ENCODE measurements at places on chromosomes 5 and 9.

- no peak for DNase-seq
Measured at GRCh38 chr5:168712280-168712924, 133.2 kb upstream of the PANK3 start.

GRCh38 chr9:31153250-31153840 is 1231.1 kb upstream of the ACO1 start:
- DNase-seq = no peak

DNA sequence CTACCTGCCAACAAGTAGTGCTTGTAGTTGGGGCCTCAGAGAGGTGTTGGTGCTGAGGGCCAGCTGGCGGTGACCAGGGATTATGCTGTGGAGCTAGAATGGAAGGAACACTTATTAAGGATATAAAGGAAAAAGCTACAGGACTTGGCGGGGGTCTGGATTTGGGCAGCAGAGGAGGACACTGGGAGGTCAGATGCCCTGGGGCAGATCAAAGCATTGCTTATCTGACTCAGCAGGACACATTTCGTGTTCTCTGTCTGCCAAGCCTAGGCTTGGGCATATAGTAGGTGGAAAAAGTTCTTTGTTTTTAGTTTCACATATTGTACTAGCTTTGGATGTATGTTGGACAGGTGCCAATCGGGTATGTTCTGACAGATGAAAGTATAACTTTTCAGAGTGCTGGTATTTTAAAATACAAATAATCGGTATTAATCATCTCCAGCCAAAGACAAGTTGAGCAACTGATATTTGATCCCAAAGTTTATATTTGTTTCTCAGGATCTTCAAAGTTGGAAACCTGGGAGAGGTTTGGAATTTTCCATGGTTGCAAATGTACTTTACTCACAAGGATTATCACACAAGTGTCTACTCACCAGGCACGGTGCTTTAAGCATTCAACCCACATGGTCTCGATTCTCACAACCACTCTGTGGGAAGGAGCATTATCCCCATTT is 69.4 kb downstream of the IQGAP2 start:
- no peak for DNase-seq

- DNase-seq = no peak
Measured at GRCh38 chr5:87127426-87127825, 140.3 kb upstream of the RASA1 start.

GRCh38 chr5:2269656-2270055 is 386.9 kb upstream of the IRX4 start:
- no peak for DNase-seq

DNA sequence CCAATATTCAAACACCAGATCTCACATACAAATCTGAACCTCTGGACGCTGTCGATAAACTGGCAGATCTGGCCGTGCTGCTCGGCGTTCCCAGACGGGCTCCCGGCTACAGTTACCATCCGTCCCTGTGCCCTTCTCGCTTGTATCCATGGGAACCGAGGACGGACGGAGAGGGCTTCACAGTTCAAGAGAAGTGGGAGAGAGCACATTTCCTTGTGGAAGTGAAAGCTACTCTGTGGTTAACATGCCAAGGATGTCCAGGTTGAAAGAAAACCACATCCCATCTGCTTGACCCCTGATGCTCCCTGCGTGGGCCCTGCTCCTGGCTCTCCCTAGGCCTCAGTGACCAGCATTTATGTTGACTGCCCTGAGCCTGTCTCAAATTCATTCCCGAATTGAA is 6.3 kb upstream of the DBN1 start:
- no peak for DNase-seq

DNA sequence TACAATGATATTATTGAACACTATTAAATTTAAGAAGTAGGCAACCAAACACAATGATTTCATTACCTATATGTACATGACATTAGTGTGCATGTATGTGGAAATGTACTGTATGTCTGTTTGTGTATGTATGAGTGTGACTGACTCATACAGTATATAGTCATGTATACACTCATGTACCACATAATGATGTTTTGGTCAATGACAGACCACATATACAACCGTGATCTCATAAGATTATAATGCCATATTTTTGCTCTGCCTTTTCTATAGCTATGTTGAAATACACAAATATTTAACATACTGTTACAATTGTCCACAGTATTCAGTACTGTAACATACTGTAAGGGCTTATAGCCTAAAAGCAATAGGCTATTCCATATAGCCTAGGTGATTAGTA is 19.7 kb downstream of the SVEP1 start:
- no peak for DNase-seq

DNA sequence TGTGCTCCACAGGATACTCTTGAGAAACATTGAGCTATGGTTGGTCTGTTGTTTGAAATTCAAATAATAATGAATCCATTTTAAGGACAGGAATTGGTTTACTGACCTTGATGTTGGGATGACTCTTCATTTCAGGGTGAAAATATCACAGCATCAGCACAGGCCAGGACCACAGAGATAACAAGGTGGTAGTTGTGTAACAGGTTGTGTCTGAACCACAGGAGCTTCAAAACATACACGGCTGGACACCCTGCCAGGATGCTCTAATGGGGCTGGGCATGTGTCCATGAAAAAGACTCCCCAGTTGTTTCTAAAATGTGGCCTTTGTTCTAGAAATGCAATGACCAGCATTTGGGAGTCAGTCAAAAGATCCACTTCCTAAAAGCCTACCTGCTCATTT is 69.8 kb downstream of the ACO1 start:
- DNase-seq = no peak

GRCh38 chr9:3858961-3859360 is 333.2 kb upstream of the RFX3 start:
- no peak for DNase-seq

DNA sequence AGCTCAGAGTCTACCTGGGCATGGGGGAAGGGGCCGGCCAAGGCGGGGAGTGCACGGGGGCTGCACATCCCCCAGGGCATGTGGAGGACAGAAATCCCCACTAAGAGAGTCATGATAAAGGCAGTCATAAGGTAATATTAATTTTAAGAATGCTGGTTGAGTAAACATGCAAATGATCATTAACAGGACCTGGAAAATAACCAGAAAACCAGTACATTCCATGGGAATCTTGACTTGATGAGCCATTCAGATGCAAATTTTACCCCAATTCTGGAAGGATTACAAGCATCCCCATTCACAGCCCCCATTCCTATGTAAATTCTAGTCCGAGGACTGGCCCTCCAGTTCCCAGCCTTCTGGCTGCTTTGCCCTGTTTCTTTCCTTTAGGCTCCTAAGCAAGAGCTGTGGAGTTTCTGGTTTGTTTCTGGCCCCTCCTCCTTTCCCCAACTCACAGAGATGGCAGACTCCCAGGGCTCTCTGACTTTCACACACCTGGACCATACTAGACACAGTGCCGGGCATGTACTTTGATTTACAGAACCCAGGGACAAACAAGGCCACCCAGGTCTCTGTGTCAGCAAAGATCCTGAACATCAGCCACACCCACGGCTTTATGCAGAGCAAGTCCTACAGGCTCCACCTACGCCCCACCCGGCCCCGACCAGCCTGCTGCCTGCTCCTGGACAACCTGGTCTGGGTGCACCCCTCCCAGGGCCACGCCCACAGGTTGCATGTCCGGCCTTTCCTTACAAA is 62.7 kb downstream of the SEMA4D start:
- DNase-seq = no peak

DNA sequence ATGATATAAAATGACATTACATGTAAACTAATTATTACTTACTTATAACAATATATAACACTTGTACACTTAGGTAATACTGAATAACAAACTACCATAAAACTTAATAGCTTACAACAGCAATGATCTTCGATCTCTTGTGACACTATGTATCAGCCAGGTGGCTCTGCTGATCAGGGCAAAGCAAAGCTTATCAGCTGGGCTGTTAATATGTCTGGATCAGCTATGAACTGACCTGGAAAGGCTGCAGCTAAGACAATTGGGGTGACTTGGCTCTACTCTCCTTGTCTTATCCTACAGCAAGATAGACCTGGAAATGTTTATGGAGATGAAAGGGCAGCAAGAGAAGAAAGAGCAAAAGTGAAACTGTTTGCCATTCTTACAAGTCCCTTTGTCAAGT is 511.3 kb downstream of the TLR4 start:
- DNase-seq = no peak

DNA sequence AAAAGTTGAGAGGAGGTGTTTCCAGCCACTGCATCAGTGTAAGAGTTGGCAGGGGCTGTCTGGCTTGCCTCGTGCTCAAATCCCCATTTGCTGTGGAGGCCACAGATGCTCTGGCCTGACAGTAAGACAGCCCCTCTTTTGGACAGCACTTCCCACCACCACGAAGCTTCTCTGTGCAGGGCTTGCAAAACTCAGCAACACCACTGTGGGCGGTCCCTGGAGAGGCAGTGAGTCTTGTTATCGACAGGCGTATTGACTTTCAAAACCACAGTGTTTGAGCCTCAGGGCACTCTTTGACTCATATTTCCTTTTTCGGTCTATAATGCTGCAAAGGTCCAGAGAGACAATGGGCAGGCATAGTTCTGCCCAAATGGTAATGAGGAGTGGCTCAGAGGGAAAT is 539.5 kb downstream of the EBF1 start:
- no peak for DNase-seq

DNA sequence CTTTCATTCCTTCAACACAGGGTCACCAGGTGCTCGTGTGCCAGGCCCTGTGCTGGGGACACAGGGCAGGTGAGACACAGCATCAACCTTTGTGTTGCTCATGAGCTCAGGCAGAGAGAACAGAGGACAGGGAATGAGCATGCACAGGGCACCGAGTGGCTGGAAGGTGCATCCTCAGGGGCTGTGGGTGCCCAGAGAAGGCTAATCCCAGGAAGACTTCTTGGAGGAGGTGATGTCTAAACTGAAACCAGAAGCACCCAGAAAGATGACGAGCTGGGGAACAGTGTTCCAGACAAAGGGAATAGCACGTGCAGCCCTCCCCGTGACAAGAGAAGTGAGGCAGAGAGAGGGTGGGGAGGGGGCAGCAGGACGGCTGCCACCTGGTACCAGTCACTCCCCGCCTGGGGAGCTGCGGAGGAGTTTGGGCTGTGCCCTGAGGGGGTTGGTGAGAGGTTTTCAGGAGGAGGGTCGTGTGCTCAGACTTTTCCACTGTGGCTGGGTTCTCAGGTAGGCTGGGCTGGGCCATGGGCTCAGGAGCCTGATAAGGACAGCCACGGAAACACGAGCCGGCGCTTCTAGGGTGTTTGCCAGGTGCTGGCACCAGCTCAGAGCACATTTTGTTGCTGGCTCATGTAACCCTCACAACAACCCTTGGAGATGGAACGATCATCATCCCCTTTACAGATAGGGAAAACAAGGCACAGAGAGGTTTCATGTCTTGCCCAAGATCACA is 46.0 kb downstream of the HMCN2 start:
- no peak for DNase-seq

GRCh38 chr5:36164461-36164860 is 12.6 kb downstream of the SKP2 start:
- no peak for DNase-seq

GRCh38 chr9:107249131-107249533 is 33.9 kb upstream of the RAD23B start:
- DNase-seq = no peak

GRCh38 chr5:101112645-101113044 is 209.6 kb upstream of the ST8SIA4 start:
- DNase-seq = no peak

- DNase-seq = no peak
Measured at GRCh38 chr9:94676446-94677131, 37.3 kb upstream of the FBP1 start.

DNA sequence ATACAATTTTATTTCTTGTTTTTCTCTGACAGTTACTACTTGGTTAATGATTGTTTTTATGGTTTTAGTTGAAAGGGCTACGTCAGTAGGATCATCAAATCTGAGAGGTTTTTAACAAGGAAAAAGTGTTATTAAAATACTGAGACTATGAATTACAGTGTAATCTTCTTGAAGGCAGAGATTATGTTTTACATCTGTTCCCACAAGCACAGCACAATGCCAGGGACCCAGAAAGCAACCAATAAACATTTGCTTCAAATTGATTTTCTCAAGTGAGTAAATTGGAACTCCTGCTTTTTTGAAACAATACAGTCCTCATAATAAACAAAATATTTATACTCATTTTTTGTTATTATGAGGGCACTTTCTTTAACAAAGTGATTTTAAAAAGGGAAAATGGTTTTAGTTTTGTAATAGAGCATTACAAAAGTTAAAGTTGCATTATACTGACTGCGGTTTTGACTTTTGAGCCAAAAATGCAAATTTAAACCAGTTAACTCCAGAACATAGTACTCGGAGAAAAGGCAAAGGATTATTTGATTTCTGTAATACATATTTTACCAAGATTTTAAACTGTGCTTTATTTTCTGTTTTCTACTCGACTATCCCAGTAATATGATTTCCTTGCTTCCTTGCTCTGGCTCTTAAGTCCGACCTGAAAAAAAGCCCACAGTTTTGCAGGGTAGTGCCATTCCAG is 176.9 kb downstream of the GDNF start:
- no peak for DNase-seq

- no peak for DNase-seq
Measured at GRCh38 chr5:61609840-61610677, 278.0 kb downstream of the ZSWIM6 start.

- no peak for DNase-seq
Measured at GRCh38 chr9:88567870-88568269, 32.9 kb downstream of the NXNL2 start.

GRCh38 chr9:79154806-79155205 is 417.0 kb upstream of the TLE4 start:
- no peak for DNase-seq

DNA sequence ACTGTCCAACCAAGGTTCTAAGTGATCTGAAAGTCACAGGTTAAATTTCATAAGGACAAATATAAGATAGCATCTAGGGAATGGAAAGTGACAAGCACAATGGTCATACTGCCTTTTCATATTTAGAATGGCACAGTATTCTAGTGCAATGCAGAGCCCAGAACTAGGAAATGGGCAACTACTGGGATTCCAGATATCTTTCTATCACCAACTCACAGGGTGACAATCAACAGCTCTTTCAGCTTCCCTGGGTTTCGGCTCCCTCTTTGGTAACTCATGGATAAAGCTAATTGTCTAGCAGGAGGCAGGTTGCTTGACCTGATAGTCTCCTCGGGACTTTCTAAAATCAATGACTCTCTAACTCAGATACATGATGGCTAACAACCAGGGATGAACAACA is 60.4 kb downstream of the NR3C1 start:
- DNase-seq = no peak

GRCh38 chr9:122506964-122507363 is 3.6 kb upstream of the OR1J2 start:
- no peak for DNase-seq

- no peak for DNase-seq
Measured at GRCh38 chr9:1947438-1947837, 67.7 kb upstream of the SMARCA2 start.

- DNase-seq = peak; percentile 11
Measured at GRCh38 chr5:74762599-74762998, 4.3 kb downstream of the GFM2 start.
